ENCODE measurements at places on chromosomes 5 and 9.

- DNase-seq, result no peak
Observed at GRCh38 chr5:97078958-97079743, 63.3 kb downstream of the LIX1 start.

- DNase-seq, result no peak
Observed at GRCh38 chr9:89249001-89249400, 62.0 kb upstream of the CKS2 start.

DNA sequence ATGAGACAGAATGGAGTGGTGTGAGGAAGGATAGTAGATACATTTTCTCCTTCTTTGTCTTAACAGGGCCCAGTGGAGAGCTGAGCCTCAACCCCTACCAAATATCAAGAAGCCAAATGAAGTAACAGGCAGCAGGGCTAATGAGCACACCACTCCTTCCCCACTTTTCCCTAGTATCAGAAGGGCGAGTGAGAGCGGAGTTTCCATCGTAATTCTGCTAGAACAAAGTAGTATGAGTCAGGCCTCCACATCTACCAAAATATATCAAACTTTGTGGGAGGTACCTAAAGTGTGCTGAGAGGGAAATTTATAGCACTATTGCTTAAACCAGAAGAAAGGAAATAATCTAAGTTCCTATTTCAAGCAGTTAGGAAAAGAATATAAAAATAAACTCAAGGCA is 769.0 kb upstream of the RGMB start:
- DNase-seq, result no peak

DNA sequence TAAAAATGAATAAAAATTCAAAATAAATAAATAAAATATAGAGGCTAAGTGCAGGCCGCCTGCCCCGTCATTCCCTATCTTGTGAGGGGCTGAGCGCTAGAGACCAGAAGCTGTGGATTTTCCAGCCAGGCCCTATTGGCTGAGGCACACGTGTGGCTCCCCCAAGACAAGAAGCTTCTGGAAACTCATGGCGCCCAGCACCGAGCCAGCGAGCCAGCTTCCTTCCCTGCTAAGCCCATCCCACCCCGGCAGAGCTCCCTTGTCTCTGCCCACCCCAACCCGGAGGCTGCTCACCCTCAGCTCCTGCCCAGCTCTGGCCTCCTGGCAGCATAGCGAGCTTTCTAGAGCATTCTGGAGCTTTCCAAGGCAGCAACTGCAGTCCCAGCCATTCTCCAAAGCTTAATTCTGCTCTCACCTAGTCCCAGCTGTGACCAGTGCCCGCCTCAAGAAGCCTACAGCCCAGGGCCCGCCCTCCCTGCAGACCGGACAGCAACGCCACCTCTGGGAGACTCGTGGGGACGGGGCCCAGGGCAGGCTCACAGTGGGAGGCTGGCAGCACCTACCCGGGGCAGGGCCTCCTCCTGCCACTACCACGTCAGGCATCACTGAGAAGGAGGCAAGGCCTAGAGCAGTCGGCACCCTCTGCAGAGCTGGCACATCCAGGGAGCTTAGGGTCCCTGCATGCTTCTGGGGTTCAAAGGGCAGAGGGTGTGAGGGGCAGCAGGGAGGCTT is 23.2 kb upstream of the TMEM250 start:
- DNase-seq, result no peak

DNA sequence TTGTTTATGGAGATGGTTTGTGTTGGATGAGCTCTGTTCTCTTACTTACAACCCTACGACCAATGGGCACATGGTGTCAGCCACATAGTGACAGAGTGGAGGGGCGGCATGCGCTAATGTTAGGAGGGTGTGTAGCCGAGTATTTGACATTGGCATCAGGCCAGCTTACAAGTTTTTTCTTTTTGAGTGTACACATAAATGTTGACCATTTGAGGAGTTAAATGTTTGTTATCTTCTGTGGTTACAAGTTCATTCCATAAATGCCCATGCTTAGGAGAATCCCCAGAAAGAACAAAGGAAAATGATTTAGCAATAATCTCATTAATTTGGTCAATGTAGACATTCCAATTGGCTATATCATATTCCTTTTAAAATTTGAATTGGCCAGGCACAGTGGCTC is 180.1 kb upstream of the ELL2 start:
- no peak for DNase-seq

GRCh38 chr5:180311216-180311615 is 19.3 kb upstream of the MAPK9 start:
- no peak for DNase-seq

DNA sequence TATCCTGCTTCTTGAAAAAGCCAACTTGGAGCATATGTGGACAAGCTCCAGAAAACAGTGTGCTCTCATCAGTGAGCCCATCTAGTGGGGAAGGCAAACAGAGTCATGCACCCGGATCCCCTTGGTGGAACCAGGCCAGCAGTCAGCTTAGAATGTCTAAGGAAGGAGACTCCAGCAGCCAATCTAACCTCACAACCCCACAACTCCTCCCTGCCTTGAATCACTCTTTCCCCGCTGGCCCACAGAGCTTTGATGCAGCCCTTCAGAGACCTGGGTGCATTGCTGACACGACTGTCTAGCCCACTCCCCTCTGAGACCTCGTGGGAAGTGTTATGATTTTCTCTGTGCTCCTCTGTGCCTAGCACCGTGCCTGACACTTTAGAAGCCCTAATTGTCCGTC is 623.7 kb downstream of the BNC2 start:
- no peak for DNase-seq

GRCh38 chr9:124735121-124735520 is 36.0 kb downstream of the NR6A1 start:
- no peak for DNase-seq

- DNase-seq, result no peak
Observed at GRCh38 chr9:87518702-87519335, 21.2 kb downstream of the DAPK1 start.

DNA sequence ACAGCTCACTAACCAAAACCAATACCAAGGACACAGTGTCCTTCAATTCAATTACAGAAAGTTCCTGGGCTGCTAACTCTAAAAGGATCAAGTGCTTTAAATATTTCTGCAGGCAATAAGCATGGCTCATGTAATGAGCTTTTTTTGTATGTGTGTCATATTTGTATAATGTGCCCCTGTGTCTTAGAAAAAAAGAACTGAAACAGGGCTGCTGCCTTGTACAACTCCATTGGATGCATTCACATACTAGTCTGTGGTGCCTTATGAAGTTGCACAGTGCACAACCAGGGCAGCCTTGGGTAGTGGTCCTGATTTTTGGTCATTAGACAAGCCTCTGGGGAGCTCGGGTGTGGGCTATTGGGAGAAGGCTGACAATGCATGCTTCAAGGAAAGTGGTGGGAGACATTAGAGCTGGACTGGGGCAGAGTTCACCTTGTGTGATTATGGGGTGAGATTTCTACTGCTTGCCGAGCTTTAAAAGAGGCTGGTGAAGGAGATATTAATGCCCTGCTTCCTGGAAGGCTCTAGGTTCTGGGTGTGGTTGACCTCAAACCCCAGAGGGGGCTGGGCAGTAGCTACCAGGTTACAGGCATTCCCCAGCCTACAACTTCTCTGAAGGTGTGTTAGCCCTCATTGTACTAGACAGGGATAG is 3.6 kb upstream of the CPEB4 start:
- no peak for DNase-seq

GRCh38 chr9:78325343-78325742 is 28.4 kb downstream of the PSAT1 start:
- DNase-seq, result no peak

- DNase-seq, result no peak
Observed at GRCh38 chr9:4293293-4293941, 6.5 kb downstream of the GLIS3 start.

All from stimulated activated CD4-positive, alpha-beta T cell treated with anti-CD3 and anti-CD28 coated beads, Interleukin-12 subunit alpha, Interleukin-12 subunit beta, amount 100 ng/mL, for 4 hours (primary cell).